ENCODE measurements at places on chromosomes 6 and 20.

- DNase-seq, result no peak
These were observed 1.5 kb downstream of the SIGLEC1 start for GRCh38 chr20:3710703-3711483.

GRCh38 chr20:25087186-25087929 lies 5.4 kb upstream of the VSX1 start:
- DNase-seq, result no peak

DNA sequence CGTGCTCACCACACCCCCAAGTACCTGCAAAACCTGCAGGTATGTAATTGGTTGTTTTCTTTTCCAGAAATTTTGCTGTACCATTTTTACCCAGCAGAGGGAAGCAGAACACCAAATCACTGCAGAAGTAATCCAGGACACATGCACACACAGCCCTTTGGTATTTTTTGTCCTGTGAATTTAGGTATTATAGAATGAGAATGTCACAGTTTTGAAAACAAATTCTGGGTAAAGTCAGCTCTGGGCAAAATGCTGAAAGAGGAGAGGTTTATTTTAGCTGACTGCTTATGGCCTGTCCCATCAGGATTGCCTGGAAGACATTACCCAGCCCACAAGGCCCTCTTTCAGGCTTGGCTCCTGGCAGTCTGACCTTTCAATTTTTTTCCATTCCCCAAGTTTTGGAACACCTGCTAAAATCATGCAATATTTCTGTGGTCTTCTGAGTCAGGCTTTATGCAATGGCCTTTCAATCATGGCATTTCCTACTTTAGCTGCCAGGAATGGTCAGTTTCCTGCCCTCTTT lies 3.5 kb upstream of the EFHC1 start:
- DNase-seq, result peak; percentile 61

DNA sequence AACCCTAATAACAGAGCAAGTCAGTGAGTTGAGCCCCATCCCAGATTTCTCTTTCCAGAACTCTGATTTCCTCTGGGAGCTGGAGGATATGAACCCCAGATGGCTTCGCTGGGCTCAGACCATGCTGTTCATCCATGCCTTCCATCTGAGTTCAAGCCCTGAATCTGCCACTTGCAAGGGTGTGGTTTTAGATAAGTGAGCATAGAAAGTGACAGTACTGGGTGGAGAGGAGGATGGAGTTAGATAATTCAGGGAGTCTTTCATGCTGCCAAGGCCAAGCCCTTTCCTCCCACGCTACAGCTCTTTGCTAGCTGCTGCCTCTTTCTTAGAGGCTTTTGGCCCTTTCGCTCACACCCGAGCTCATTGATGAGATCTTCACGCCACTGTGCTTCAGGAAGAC lies 57.2 kb upstream of the MAFB start:
- DNase-seq, result no peak

GRCh38 chr6:147132889-147133288 lies 71.3 kb upstream of the STXBP5 start:
- DNase-seq, result no peak

GRCh38 chr20:57647933-57648785 lies 27.9 kb upstream of the ZBP1 start:
- no peak for DNase-seq

- DNase-seq, result no peak
These were observed 66.3 kb upstream of the DST start for GRCh38 chr6:56708810-56709597.

DNA sequence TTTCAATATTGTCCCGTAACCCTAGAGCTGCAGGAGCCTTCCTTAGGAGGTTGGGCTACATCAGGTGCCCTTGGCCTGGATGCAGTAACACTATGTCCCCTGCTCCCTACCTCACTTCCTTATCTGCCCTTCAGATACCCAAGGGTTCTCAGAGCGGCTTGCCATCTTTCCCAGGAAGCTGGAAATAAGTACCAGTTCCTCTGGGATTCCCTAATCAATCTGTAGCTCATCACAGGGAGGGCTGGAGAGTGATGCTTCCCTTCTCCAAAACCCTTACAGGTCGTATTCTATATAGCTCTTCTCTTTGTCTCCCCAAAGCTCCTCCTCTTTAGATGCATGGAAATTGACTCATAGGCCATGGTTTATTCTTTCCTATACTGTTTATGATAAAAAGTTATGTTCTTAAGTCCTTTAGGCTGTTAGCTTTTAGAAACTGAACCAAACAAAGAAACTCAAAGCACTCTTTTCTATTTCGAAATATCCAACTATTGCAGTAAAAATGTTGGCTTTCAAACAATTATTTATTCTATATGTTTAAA lies 4.2 kb downstream of the MYCT1 start:
- no peak for DNase-seq

- no peak for DNase-seq
These were observed 10.8 kb upstream of the SF3B5 start for GRCh38 chr6:144106206-144106605.

DNA sequence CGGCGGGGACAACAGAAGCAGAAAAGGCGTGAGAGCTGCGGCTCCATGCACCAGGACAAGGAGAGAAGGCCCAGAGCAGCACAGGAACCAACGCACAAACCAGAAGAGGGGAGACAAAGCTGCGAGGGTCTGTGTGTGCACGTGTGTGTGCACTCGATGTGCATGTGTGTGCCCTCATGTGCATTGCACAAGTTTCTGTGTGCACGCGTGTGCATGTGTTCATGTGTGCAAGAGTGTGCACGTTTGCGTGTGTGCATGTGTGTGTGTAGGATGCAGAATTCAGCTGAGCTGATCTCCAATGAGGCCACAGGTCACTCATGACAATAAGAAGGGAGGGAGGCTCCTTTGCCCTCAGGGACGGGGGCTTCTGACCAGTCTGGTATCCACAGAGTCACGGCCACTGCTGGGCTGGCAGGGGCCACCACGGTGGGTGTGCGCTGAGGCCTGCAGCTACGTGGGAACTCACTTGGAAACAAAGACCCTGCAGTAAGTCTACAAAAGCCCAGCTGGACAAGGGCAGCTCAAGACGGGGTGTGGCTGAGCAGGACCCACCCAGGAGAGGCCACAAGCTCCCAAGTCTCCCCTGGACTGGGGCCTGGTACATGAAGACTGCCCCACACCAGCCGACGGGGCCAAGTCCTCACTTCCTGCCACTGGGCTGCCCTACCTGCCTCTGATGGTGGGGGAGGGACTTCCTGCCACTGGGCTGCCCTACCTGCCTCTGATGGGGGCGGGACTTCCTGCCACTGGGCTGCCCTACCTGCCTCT lies 48.1 kb upstream of the CHRNA4 start:
- no peak for DNase-seq
